ENCODE measurements at places on chromosomes 4 and X. TPM values are rescaled to one million over a fixed set of nuclear protein-coding genes. Genes with fewer than 3 reads are reported as not detected.

Gene RNF128
- 8.4 TPM for polyA plus RNA-seq

Gene MRPS18C
- polyA plus RNA-seq, result 71.3 TPM

Gene IRAK1
- 69.0 TPM for polyA plus RNA-seq

Gene CFP
- 2.2 TPM for polyA plus RNA-seq

Gene MAGEA10
- not detected for polyA plus RNA-seq

Gene SLITRK4
- 19.4 TPM for polyA plus RNA-seq

Gene PAGE5
- not detected for polyA plus RNA-seq

Gene ZNF718
- 18.0 TPM for polyA plus RNA-seq

Gene ASB9
- polyA plus RNA-seq, result 12.0 TPM

Gene RRH
- polyA plus RNA-seq, result 0.32 TPM

Gene MAMLD1
- polyA plus RNA-seq, result 7.8 TPM

Gene CPE
- 186 TPM for polyA plus RNA-seq

Gene BRS3
- polyA plus RNA-seq, result not detected

Gene SLC39A8
- polyA plus RNA-seq, result 18.6 TPM

Gene GAGE1
- not detected for polyA plus RNA-seq

Gene FREM3
- polyA plus RNA-seq, result 0.09 TPM

Gene TLL1
- 2.0 TPM for polyA plus RNA-seq

Gene PROM1
- 45.8 TPM for polyA plus RNA-seq

Gene DDX53
- polyA plus RNA-seq, result not detected

Gene SSX2
- polyA plus RNA-seq, result not detected

Gene IRS4
- 1.4 TPM for polyA plus RNA-seq

Gene LRAT
- 0.86 TPM for polyA plus RNA-seq

Gene PRICKLE3
- 6.5 TPM for polyA plus RNA-seq

Gene L1CAM
- 44.5 TPM for polyA plus RNA-seq

Gene EGF
- 6.4 TPM for polyA plus RNA-seq

Gene METTL14
- polyA plus RNA-seq, result 61.7 TPM

Gene PIR
- 4.0 TPM for polyA plus RNA-seq

Gene VCX3B
- not detected for polyA plus RNA-seq

Gene P2RY8
- 1.3 TPM for polyA plus RNA-seq

Gene MGAT4D
- not detected for polyA plus RNA-seq

Gene EREG
- not detected for polyA plus RNA-seq

Gene VGLL1
- polyA plus RNA-seq, result 4.3 TPM

Gene TLR2
- 6.0 TPM for polyA plus RNA-seq

Gene P2RY4
- 0.14 TPM for polyA plus RNA-seq

Gene HAND2
- 0.07 TPM for polyA plus RNA-seq

Gene RNF175
- 5.7 TPM for polyA plus RNA-seq

Gene TNIP3
- 2.3 TPM for polyA plus RNA-seq

Gene POU4F2
- polyA plus RNA-seq, result not detected

Gene PHKA1
- 6.0 TPM for polyA plus RNA-seq

Gene PCDH19
- 2.4 TPM for polyA plus RNA-seq

Gene SLC16A2
- polyA plus RNA-seq, result 32.2 TPM

Gene TEX13B
- polyA plus RNA-seq, result not detected

Gene BEX5
- polyA plus RNA-seq, result 12.6 TPM

Gene CTAG2
- not detected for polyA plus RNA-seq

Measured in left renal cortex interstitium (tissue), 4 donors.